Hematopoietic multipotent progenitor cell treated with erythropoietin and hydrocortisone succinate and interleukin-3 and kit ligand, for 6 days (in vitro differentiated cells): ENCODE measurements at places on chromosomes 12 and 14.

DNA sequence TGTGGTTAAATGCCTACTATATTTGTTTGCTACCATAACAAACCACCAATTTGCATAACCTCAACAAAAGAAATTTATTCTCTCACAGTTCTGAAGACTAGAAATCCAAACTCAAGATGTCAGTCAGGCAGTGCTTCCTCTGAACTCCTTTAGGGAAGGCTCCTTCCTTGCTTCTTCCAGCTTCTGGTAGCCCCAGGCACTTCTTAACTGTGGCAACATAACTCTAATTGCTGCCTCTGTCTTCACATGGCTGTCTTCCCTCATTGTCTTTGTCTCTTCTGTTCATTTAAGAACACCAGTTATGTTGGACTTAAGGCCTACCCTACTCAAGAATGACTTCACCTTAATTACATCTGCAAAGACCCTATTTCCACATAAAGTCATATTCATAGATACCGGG, 206.9 kb downstream of the SYT1 start:
- no peak for DNase-seq

- no peak for DNase-seq
Observed at GRCh38 chr14:55957950-55958349, 160.3 kb upstream of the PELI2 start.

- DNase-seq: no peak
Observed at GRCh38 chr14:29240066-29240465, 473.5 kb downstream of the FOXG1 start.

DNA sequence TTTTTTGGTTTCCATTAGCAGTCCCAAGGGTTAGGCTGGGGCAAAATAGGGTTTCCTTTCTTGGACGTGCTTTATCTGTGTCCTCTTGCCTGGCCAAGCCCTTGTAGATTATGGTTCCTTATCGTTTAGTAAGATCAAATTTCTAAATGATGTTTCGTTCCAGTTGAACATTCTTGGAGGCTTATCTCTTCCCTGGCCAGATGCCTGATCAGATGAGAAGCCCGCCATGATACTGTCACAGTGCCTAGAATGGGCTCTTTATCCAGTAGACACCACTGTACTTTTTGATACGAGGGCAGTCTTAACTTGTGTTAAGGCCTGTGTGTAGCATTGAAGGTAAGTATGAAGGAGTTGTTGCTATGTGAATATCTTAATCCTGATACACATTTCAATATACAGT, 76.1 kb upstream of the TMEM263 start:
- peak; percentile 43 for DNase-seq

DNA sequence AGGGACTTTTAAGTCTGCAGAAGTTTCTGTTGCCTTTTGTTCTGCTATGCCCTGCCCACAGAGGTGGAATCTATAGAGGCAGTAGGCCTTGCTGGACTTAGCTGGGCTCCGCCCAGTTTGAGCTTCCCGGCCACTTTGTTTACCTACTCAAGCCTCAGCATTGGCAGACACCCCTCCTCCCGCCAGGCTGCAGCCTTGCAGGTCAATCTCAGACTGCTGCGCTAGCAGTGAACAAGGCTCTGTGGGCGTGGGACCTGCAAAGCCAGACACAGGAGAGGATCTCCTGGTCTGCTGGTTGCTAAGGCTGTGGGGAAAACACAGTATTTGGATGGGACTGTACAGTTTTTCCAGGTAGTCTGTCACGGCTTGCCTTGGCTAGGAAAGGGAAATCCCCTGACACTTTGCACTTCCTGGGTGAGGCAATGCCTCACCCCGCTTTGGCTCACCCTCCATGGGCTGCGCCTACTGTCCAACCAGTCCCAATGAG, 43.7 kb downstream of the CCDC59 start:
- DNase-seq: no peak

DNA sequence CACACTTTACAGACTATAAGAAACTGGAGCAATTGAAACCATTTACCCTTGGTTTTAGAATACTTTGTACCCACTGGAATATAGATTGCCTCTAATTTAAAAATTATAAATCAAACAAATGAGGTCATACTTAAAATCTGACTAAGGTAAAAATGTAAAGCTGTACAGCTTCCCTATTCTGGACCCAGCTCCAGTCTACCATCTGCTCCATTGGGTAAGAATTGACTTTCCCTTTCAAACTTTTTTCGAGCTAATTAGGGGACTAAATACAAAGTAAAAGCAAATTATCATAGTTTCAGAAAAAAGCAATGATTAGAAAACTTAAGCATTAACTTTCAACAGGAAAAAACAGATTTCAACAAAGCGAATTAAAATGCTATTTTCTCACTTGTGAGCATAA, 4.3 kb downstream of the KRR1 start:
- DNase-seq: no peak

GRCh38 chr12:1473418-1473817, 121.0 kb downstream of the FBXL14 start:
- DNase-seq: peak; percentile 71

DNA sequence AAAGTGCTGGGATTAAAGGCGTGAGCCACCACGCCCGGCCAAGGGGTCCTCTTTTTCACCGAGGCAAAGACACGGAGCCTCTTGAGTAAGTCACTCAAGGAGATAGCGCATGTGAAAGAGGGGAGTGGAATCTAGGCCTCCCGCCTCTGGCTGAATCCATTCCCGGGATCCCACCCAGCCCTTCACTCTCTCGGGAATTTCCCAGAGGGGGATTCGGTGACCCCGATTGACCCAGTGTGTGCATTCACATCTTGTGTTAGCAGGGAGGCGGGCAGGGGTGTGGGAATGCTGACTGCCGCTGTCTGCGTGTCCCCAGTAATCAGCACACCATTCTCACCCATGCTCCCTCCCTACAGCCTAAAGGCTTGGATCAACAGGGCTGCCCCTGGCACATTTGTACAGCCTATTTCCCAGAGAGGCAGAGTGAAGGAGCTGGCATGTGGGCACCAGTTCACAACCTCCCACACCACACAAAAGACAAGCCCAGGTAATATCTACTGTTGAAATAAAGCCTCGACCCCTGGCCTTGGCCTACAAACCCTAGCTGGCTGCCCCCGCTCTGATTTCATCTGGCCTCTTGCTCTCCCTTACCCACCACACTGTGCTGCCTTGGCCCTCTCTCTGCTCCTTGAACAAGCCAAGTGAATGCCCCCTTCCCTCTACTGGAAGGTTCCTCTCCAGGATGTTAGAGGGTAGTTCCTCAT, 1.3 kb upstream of the LTBP2 start:
- DNase-seq: no peak

GRCh38 chr12:14059548-14059947, 78.1 kb upstream of the GRIN2B start:
- no peak for DNase-seq

GRCh38 chr12:24534622-24535021, 414.3 kb downstream of the BCAT1 start:
- DNase-seq: no peak

DNA sequence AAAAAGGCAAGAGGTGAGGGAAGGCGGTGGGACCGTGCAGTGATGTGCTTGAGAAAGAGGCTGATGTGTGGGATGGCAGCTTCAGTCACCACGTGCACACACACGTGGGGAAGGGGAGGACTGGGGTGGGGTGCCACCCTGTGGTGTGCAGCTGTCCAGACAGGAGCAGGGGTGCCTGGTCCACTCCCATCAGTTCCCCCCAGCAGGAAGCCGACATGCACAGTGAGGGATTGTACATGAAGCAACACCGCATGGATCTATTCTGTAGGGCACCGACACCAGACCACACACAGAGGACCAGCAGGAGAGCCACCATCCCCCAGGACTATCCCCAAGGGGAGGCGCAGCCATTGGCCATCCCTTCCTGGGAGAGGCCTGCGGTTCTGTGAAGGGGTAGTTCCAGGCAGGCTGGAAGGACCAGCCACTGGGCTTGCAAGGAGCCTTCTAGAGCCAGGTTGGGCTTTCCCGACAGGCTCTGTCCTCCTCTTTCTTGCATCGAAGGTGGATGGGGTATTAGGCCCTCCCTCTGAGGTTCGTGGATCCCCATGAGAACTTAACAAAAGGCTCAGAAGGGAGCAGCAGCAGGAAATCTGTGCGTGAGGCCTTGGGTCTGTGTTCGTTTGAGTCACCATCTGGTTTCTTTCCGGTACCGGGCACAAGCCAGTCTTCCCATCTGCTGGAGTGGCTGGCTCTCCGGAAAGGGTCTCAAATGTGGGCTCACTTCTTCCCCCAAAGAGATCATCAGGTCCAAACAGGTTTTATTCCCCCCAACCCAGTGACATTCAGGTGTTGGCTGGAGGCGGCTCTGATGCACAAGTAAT, 59.8 kb downstream of the PLEKHG3 start:
- DNase-seq: peak; percentile 33

DNA sequence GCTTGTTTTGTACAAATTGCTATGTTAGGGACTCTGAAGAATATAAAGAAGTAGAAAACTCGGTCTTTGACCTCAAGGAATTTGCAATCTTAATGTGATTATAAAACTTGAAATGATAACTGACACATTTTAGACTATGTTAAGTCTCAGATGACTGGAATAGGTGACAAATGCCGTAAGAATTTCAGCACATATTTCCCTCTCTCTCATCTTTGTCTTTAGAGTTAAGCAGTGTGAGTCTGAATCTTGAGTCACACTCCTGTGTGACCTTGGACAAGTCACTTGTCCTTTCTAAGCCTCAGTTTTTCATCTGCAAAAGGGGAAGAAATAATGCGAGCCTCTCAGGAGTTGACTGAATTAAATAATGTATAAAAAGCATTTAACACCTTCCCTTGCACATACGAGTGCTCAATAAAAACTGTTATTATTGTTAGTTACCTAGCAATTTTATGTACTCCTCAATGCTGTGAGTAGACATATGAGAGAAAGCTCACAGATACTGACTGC, 103.7 kb downstream of the DYRK2 start:
- no peak for DNase-seq

DNA sequence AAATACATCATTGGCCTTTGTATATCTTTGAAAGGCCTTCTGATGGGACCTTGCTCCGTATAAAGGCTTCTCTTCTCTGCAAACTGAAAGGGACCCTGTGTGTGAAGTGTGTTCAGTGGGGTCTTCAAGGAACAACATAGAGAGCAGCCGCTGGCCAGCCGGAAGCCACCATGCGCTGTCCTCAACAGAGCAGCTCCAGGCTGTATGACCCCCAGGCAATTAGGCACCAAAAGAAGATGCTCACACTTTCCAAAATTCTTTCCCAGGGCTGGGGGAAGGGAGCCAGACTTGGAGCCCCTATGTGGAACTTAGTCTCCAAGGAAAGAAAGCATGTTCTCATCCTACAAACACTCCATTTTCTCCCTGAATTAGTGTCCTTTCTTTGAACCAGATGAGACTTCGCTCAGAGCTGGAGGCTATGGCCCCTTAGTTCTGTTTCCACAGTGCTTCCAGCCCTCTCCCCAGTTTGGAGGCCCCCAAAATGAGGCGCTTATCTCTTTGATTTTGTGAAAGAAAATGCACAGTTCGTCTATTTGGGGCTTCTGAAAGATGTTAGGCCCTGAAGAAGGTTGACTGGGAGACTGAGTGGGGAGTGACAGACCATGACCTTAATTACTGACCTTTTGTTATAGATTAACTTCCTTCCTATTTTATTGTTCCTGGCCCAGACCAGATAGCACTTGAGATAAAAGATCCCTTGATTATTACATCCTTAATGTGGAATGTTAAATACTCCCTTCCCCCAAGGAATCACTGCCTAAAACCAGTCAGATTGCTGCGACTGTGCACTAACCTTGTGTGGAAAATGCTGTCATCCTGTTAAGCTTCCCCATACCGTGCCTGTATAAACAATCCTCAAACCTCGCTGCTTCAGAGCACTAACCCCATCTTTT, 128.3 kb upstream of the FGD4 start:
- no peak for DNase-seq

DNA sequence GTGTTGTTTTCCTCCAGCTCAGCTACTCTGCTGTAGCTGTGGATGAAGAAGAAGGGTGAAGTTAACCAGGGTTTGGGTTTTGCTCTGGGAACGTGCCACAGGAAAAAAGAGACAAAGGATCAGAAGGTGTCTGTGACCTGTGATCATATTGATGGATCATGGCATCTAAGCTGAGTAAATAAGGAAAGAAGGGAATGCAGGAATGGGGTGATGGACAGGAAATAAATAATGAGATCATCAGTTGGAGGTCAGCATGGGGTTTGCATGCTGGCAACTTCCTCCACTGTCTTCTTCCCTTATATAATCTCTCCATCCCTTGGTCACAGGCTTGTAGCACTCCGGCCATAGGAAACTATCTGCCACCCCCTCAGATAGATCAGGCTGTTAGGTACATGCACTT, 430.3 kb upstream of the PDE3A start:
- DNase-seq: no peak

DNA sequence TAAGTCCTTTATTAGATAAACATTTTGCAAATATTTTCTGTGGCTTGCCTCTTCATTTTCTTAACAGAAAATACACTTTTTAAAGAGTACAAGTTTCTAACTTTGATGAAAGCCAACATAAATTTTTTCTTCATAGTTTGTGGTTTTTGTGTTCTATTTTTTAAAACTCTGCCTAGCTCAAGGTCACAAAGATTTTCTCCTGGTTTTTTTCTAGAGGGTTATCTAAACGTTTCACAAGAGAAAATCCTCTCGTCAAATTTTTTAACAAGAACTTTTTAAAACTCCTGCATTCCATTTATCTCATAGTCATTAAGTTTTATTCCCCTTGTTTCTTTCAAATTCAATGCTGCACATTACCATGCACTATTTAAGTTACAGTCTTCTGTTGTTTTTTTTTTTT, 8.2 kb downstream of the AREL1 start:
- DNase-seq: no peak

DNA sequence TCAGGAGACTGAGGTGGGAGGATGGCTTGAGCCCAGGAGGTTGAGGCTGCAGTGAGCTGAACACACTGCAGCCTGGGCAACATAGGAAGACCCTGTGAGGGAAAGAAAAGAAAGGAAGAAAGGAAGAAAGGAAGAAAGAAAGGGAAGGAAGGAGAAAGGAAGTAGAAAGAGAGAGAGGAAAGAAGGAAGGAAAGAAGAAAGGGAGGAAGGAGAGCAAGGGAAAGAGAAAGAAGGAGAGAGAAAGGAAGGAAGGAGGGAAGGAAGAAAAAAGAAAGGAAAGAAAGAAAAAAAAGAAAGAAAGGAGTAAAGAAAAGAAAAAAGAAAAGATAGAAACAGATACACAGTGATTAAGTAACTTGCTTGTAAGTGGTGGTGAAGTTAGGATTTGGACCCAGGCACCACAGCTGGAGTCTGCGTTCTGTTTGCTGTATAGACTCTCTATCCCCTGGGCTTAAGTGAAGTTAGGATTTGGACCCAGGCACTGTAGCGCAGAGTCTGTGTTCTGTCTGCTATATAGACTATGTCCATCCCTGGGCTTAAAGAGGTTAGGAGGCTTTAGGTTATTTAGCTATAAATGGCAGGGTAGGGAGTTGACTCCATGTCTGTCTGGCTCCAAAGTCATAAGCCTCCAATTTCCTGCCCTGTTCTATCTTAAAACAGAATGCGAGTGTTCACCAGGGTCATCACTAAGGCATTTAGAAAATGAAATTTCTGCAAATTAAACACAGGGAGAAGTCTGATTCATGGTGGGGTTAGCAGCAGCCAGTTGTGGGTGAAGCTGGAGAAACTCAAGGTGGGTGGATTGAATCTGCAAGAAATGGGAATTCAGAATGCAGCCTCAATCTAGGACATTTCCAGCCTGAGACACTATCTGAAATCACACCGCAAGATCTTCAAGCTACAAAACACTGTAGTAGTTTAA, 13.3 kb upstream of the C12orf75 start:
- DNase-seq: no peak

GRCh38 chr12:130126023-130126432, 36.2 kb upstream of the FZD10 start:
- no peak for DNase-seq

GRCh38 chr14:61051051-61051450, 70.0 kb downstream of the SLC38A6 start:
- DNase-seq: peak; percentile 37
